ENCODE measurements at places on chromosomes 4 and X.

- no peaks in the 10 kb centered on the region for H3K27me3 ChIP-seq
- H3K27ac ChIP-seq = no peak overlapping the region
- H3K4me1 ChIP-seq = no peaks in the 10 kb centered on the region
Measured at GRCh38 chr4:114334884-114335330, 263.7 kb upstream of the UGT8 start.

- H3K4me3 ChIP-seq = no peak overlapping the region
- no peak overlapping the region for H3K27ac ChIP-seq
- no peak for DNase-seq
- H3K36me3 ChIP-seq = no peaks in the 10 kb centered on the region
- no peaks in the 10 kb centered on the region for H3K4me1 ChIP-seq
- no peaks in the 10 kb centered on the region for H3K27me3 ChIP-seq
Measured at GRCh38 chrX:113529426-113530013, 688.9 kb upstream of the AMOT start.

DNA sequence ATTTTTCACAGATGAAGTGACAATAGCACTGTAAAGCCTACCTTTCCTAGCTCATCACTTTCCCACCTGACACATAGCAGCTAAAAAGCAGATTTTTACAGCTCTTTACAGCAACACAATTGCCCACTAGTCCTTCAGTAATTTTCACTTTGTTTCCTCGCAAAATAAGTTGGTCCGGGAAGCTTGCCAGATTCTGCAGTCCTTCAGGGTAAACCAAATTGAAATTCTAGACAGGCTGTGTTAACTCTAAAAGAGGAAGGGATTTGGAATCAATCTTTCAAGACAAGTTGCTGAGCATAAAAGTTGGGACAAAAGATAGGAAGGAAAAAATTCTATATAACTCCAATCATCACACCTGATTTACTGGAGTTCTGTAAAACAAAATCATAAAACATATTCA, 8.7 kb downstream of the C1QTNF7 start:
- no peaks in the 10 kb centered on the region for H3K4me1 ChIP-seq
- H3K27me3 ChIP-seq = no peaks in the 10 kb centered on the region
- no peak overlapping the region for H3K4me3 ChIP-seq

DNA sequence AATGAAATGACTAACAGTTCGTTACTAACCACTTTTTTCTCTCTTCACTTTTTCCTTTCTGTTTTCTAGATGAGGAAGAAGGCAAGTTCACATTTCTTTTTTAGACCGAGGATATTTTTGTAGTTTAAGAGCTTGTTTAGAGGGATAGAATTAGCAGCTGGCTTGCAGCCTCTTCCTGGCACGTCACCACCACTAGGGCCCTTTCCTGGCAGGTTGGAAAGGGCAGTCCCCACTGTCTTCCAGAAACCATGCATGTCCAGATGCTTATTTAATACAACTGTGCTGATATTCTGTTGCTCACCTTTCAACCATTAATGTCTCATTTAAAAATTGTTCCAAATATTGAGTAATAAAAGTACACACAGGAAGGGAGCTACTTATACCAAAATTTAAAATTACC, 209.5 kb upstream of the PACRGL start:
- DNase-seq = no peak
- H3K4me1 ChIP-seq = no peaks in the 10 kb centered on the region
- H3K27me3 ChIP-seq = no peaks in the 10 kb centered on the region
- no peak overlapping the region for H3K4me3 ChIP-seq
- no peak overlapping the region for H3K27ac ChIP-seq

GRCh38 chrX:113770806-113771205, 813.1 kb upstream of the HTR2C start:
- no peak overlapping the region for H3K27ac ChIP-seq
- H3K4me3 ChIP-seq = no peak overlapping the region
- no peaks in the 10 kb centered on the region for H3K27me3 ChIP-seq
- DNase-seq = no peak
- H3K36me3 ChIP-seq = no peaks in the 10 kb centered on the region
- no peaks in the 10 kb centered on the region for H3K4me1 ChIP-seq

GRCh38 chrX:155069414-155069813, 1.5 kb downstream of the CMC4 start:
- DNase-seq = no peak
- H3K27ac ChIP-seq = no peak overlapping the region
- no peaks in the 10 kb centered on the region for H3K27me3 ChIP-seq
- H3K4me3 ChIP-seq = peak overlapping the region; percentile 77
- no peaks in the 10 kb centered on the region for H3K36me3 ChIP-seq

- no peak for DNase-seq
- no peak overlapping the region for H3K4me3 ChIP-seq
- H3K27me3 ChIP-seq = no peaks in the 10 kb centered on the region
- no peak overlapping the region for H3K27ac ChIP-seq
- H3K4me1 ChIP-seq = no peaks in the 10 kb centered on the region
- H3K36me3 ChIP-seq = no peaks in the 10 kb centered on the region
Measured at GRCh38 chr4:188665491-188666457, 526.5 kb downstream of the TRIML1 start.

DNA sequence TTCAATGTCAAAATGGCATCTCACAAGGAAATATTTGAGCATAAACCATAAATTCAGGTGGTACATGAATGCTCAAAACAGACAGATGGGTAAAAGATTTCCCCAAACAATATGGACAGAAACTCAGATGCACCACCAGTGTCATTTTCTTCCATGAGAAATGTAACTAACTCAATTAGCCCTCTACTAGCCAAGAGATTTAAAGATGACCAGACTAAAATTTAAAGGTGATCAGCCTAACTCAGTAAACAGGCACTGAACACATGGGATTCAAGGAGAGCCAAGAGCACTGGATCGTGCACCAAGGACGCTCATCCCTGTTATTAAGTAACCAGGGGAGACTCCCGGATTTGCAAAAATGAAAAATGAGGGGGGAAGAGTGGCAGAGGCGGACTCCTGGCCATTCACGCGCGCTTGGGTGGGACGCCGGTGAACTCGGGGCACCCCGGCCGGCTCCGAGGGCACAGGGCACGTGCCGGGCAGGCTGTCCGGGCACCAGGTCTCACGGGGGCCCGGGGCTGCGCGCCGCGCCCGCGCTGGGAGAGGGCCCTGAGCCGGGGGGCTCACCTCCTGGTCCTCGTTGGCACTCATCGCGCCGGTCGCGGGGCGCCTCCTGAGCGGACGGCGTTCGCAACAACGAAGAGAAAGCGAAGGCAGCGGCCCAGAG, 490 bp downstream of the RWDD4 start:
- H3K4me1 ChIP-seq = peaks cover 8% of the 10 kb centered on the region
- no peaks in the 10 kb centered on the region for H3K27me3 ChIP-seq
- peak overlapping the region; percentile 97 for H3K27ac ChIP-seq
- DNase-seq = no peak
- H3K36me3 ChIP-seq = no peaks in the 10 kb centered on the region

DNA sequence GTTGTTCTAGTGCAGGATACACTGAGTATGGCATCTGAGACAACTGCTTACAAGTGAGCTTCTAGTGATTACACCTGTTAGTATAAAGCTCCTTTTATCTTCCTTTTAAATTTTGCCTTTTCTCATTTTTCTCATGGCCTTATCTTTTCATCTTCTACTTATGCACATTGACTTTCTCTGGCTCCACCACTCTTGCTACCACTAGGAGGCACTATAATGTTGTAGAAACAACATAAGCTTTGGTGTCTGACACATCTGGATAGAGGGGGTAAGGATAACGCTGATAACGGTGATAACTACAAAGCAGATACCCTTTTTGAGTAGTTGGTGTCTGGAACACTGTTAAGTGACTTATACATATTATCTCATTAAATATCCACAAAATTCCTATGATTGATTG, 187.4 kb upstream of the TEX13C start:
- no peak overlapping the region for H3K27ac ChIP-seq
- no peak overlapping the region for H3K4me3 ChIP-seq
- H3K27me3 ChIP-seq = no peaks in the 10 kb centered on the region
- H3K4me1 ChIP-seq = no peaks in the 10 kb centered on the region
- no peaks in the 10 kb centered on the region for H3K36me3 ChIP-seq

DNA sequence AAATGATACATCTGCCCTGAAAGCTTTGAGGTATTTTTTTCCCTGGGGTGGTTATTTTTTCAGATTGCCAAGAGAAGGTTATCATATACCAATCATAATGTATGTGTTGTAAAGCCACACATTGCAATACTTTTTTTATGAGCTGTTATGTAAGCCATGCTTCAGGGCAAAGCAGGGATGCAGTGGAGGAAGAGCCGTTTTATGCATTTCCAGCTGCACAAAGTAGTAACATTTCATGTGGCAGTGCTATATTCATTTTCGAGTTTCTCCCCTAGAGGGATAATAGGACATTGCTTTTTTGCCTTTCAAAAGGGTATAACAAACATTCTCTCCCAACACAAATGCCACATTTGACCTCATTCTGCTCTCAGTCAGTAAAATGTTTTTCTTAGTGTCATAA, 68.5 kb downstream of the GALNT7 start:
- no peaks in the 10 kb centered on the region for H3K36me3 ChIP-seq
- H3K4me1 ChIP-seq = peaks cover under 1% of the 10 kb centered on the region
- H3K4me3 ChIP-seq = no peak overlapping the region
- H3K27ac ChIP-seq = no peak overlapping the region
- H3K27me3 ChIP-seq = no peaks in the 10 kb centered on the region

DNA sequence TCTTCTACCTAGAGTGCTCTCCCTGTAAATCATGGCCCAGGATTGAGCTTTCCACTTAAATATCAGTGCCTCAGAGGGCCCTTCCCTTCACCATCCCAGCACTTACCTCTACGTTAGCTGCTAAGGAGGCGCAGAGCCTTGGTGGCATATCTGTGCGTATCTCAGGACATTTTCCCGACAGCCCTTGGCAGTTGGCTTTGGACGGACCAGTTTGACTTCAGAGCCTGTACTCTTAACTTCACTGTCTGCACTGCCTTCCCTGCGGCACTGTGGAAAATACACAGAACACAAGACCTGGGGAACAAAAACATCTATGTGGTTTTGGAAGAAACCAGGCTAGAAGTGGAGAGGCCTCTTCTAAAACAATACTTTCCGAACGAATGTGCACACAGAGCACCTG, 2.4 kb downstream of the TADA2B start:
- no peak overlapping the region for H3K4me3 ChIP-seq
- peaks cover 26% of the 10 kb centered on the region for H3K36me3 ChIP-seq
- DNase-seq = no peak
- H3K4me1 ChIP-seq = peaks cover 35% of the 10 kb centered on the region
- no peaks in the 10 kb centered on the region for H3K27me3 ChIP-seq
- no peak overlapping the region for H3K27ac ChIP-seq

DNA sequence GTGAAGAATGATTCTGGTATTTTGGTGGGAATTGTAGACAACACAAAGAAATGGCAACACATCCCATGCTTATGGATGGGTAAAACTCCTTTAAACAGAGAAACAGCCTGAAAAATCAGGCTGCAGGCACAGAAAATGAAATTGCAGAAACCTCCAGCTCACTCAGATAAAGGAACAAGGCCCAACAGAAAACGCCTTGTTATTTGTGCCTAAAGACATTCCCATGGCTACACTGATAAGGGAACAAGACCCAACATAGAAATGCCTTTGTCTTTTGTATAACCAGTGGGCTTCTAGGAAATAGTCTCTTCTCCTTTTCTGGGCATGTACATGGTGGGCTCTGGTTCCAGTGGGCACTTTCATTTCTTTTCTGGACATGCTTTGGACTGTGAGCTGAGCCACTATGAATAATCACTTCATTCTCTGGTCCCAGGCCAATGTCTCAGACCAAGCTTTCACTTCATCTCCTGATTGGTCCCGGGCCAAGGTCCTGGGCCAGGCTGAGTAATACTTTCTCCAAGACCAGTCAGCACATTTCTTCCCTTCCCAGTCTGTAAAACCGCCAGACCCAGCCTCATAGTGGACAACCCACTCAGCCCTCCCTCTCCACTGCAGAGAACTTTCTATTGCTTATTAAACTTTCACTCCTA, 160.5 kb downstream of the TBX22 start:
- no peak overlapping the region for H3K4me3 ChIP-seq
- no peaks in the 10 kb centered on the region for H3K36me3 ChIP-seq

GRCh38 chr4:5734853-5735252, 23.9 kb downstream of the EVC start:
- H3K27ac ChIP-seq = no peak overlapping the region
- no peak overlapping the region for H3K4me3 ChIP-seq
- H3K36me3 ChIP-seq = peaks cover 12% of the 10 kb centered on the region
- no peaks in the 10 kb centered on the region for H3K27me3 ChIP-seq
- no peak for DNase-seq

DNA sequence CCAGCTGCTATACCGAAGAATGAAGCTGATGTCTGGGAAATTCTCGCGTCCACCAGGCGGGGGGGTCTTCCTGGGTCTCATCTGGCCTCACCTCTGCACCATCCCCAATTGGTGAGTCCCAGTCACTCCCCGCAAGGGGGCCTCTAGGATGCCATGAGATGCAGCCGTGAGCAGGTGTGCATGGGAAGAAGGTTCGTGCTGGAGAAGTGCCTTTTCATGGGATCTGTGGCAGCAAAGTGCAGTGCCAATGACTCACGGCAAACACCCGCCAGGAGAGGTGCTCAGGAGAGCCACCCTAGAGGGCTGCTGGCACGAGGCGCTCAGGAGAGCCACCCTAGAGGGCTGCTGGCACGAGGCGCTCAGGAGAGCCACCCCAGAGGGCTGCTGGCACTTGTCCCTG, 55.1 kb downstream of the CPZ start:
- H3K4me3 ChIP-seq = no peak overlapping the region
- no peaks in the 10 kb centered on the region for H3K4me1 ChIP-seq
- no peaks in the 10 kb centered on the region for H3K27me3 ChIP-seq

- peaks cover 11% of the 10 kb centered on the region for H3K4me1 ChIP-seq
- no peak overlapping the region for H3K4me3 ChIP-seq
- H3K27me3 ChIP-seq = no peaks in the 10 kb centered on the region
Measured at GRCh38 chr4:78069859-78070258, 12.7 kb downstream of the FRAS1 start.

GRCh38 chr4:78923464-78924312, 15.6 kb downstream of the PAQR3 start:
- no peaks in the 10 kb centered on the region for H3K4me1 ChIP-seq
- DNase-seq = no peak
- H3K36me3 ChIP-seq = no peaks in the 10 kb centered on the region

DNA sequence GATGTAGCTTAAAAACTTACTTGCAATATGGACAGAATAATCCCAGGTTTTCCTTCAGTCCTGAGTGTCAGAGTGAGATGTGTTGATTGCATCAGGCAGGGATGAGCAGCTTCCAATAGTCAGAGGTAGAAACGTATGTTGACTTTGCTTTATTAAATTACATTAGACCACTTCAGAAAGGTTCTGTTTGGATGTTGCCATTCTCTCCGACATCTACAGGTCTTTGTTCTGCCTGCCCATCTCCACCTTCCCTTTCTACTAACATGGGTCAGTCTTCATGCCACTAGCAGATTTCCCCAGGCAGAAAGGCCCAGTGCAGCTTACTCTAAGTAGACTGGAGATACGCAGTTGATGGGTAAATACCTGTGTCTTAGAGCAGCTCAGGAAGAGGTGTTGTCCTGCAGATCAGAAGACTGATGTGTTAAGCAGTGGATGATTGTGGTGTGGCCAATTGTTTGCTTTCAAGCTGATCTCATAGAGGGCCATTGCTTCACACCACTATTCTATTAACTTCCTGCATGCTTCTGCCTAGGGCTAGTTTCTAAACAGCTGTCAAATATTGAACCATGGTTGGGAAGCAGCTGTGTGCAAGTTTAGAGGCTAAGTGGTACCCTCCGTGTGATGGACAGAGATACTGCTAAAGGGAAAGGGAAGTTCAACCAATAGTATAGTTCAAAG, 1.8 kb downstream of the FRMPD4 start:
- no peaks in the 10 kb centered on the region for H3K27me3 ChIP-seq
- H3K36me3 ChIP-seq = no peaks in the 10 kb centered on the region
- no peaks in the 10 kb centered on the region for H3K4me1 ChIP-seq
- H3K27ac ChIP-seq = no peak overlapping the region
- no peak for DNase-seq
- H3K4me3 ChIP-seq = no peak overlapping the region

- no peak overlapping the region for H3K27ac ChIP-seq
- no peaks in the 10 kb centered on the region for H3K36me3 ChIP-seq
- H3K4me1 ChIP-seq = no peaks in the 10 kb centered on the region
- DNase-seq = no peak
- H3K4me3 ChIP-seq = no peak overlapping the region
Measured at GRCh38 chr4:52876069-52876468, 14.0 kb downstream of the RASL11B start.

Measured in esophagus squamous epithelium (tissue), 5 donors.